ENCODE measurements at places on chromosomes 7 and 10.

GRCh38 chr7:57769958-57770357 is 320.0 kb downstream of the ZNF716 start:
- no peak for DNase-seq

DNA sequence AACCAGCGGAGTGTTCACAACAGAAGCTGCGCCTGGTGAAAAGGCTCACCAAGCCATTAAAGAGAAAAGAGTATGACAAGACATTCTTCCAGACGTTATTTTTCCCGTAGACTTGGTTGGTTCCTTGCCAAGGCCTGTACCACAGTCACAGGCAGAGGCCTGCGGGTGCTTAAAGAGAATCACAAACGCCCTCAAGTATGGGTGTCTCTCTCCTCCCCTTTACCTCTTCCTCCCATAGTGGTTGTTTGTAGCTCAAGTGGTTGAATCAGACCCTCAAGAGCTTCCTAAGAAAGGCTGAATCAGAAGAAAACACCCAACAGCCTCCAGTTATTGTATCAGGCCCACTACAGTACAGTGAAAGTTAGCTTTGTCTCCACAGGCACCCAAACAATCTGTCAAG is 169.0 kb downstream of the CREB5 start:
- no peak for DNase-seq

DNA sequence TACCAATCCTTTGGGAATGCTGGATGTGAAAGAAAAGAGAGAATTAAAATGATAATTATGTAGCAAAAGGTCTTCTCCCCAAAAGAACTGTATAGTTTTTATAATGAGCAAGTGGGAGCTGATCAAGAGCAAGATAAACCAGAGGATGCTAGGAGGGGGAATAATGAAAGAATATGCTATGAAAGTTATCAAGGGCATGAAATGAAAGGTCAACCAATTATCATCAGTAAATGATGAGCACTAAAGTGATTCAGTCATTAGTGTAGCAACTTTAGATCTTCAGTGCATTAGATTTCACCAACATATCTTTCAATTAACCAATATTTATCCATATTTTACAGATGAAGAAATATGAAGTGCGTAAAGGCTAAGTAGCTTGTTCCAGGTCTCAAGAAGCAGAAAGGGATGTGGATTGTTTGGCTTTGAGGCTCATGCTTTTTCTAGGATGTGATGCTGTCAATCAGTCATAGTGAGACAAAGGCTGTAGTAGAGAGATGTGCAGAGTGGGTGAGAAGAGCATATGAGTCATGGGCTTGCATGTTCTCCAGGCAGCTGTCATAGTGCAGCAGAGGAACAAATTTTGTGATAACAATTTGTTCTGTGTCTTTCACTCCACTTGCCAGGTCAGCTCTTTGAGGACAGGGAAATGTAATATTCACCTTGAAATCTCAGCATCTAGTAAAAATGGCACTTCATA is 5.7 kb upstream of the OR2F2 start:
- no peak for DNase-seq

DNA sequence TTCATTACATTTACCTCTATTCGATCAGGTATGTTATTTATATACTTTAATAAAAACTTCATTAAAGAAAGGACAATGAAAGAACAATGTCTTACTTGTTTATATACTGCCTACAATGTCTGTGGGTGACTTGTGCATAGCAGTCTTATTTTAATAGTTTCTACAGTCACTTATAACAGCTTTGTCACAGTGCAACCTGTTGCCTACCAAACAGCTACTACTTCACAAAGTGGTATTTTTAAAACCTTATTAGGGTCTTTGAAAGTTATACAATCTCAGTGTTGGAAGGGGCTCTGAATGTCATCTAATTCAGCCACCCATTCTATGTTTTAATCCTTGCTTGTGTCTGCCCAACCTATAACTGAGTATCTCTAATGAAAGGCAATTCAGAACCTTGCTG is 19.0 kb downstream of the MTPN start:
- DNase-seq, result no peak

DNA sequence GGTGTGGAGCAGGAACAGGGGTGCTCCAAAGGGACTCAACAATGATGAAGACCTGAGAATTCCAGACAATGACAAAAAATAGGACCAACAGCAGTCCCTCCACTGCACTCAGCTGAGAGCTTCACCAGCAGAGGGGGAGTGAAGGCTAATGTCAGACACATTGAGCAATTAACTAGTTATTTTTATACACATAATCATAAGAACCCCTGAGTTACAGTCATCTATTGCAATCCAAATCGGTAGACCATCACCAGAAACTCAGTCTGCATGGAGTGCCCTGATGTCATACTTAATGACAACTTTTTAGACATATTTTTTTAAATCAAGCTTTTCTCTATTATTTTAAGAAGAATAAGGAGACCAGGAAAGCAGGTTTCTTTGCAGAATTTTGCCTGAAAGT is 30.6 kb upstream of the IKZF1 start:
- DNase-seq, result no peak

DNA sequence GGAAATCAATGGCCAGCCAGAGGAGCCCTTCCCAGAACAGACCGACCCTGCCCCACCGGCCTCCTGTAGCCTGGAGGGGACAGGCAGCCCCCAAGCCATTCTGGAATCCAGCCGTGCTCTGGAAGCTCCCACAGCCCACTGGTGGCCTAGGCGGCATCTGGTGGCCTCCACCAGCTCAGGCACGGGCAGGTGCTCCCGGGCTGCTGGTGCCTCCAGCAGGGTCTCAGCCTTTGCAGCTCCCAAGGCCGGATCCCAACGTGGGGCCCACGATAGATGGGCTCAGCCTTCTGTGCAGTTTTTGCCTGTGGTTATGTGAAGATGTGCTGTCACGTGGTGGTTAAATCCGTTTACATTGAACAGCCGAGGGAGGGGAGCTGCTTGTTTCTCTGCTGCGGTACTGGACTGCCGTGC is 44.4 kb downstream of the JAKMIP3 start:
- no peak for DNase-seq

DNA sequence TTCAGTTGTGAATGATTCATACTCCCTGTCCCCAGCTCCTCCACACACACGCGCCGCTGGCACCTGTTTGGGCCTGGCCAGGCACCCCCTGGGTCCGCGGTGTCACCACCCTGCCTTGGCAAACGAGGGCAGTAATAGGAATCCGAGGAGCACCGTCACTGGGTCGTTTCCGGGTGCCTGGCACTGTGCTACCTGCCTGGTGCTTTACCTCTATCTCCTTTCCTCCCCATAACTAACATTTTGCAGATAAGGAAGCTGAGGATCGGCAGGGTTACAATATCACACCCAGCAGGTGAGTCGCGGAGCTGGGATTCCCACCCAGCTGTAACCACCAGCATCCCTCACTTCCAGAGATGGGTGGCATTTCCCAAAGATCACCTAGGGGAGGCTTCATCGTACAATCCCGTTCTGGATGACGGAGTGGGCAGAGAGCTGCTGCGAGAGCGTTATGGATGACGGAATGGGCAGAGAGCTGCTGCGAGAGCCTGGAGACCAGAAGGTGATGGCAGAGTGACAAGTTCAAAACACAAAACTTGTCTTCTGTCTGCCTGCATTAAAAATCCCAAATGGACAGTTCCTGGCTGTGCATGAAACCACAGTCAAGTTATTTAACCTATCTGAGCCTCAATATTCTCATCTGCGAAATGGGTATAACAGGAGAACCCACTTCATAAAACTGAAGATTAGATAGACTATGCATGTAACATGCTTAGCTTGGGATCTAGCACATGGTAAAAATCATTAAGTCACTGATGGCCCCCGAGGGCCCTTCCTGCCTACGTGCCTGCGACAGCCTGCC is 1.1 kb upstream of the HSPA12A start:
- no peak for DNase-seq

DNA sequence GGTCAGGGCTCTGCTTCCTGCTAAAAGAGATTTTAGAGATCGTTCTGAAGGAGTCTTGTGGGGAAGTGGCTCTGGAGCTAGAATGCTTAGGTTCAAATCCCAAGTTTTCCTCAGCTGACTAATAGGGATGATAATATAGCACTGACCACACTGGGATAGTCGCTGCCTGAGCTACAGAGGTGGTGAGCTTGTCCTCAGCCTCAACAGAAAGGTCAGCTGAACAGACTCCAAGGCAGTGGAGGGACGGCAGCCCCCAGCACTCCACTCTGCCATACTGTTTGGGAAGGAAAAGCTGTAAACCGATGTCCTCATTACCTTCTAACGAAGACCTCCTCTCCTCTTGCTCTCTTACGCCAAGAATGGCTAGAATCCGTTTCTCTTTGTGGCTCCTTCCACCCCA is 36.2 kb downstream of the KAT6B start:
- DNase-seq, result no peak

- no peak for DNase-seq
Observed at GRCh38 chr7:138926241-138926612, 55.0 kb downstream of the KIAA1549 start.

GRCh38 chr10:499991-500390 is 189.5 kb downstream of the DIP2C start:
- no peak for DNase-seq

DNA sequence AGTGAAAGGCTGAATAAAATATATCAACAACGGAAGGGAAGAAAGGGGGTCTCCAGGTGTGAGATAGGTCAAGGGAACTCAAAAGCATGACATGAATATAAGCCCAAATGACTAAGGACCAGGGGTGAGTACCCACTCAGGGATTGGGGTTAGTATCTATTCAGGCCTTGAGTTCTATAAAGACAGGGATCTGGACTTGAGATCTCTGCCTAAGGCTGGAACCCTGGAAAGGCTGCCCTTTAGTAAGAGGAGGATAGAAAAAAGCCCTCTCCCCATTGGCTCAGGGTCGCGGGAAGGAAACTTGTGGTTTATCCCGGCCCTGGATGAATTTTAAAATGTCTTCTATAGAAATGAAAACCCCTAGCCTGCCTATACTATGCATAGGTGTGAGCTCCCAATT is 2.4 kb upstream of the ITPRIP start:
- no peak for DNase-seq

- no peak for DNase-seq
Observed at GRCh38 chr7:139696552-139696951, 81.2 kb downstream of the HIPK2 start.

GRCh38 chr10:52368725-52369124 is 54.6 kb downstream of the DKK1 start:
- no peak for DNase-seq

GRCh38 chr10:1295756-1296480 is 239.7 kb downstream of the WDR37 start:
- no peak for DNase-seq

DNA sequence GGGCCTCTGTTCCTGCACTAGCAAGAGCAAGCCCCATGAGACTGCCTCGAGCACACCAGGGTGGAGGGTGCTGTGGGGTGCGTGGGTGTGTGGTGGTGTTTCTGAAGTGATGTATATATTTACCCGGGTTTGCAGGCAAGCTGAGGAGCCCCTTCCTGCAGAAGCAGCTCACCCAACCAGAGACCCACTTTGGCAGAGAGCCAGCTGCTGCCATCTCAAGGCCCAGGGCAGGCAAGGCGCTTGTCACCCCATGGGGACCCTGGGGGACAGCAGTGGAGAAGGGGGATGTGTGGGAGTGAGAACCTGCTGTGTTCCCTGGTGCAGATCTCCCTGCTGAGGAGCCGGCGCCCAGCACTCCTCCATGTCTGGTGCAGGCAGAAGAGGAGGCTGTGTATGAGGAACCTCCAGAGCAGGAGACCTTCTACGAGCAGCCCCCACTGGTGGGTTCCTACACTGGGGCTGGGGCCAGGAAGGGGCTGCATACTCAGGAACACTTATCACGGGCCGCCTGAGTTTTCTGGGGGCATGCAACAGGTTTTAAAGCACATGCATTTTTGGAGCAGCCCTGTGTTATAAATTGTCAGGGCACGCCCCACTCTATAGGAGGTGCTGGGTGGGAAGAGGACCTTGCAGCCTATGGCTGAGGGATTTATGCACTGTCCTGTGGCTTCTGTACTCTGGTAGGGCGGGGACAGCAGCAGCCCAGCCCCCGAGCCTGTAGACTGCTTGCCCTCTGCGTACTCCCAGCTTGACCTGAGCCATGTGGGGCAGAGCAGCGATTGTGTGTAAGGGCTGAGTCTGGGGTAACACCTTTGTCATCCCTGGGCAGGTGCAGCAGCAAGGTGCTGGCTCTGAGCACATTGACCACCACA is 5.9 kb downstream of the PGAM2 start:
- no peak for DNase-seq

DNA sequence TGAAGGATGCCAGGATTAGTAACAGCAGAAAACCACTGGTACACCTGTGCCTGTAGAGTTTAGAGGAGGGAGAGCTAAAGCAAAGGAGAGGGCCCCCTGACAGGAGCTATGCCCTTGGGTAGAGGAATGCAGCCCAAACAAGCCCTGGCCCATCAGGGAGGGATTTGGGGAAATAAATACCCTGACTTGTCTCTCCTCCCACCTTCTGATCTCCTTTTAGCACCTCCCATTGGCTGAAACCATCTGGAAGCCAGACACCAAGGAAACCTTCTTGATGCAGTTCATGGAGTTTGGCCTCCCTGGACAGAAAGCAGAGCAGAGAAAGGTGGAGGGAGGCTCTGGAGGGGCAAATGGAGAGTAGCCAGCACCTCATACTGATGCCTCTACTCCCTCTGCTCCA is 45.3 kb downstream of the ADRA2A start:
- DNase-seq, result no peak

- no peak for DNase-seq
Observed at GRCh38 chr7:151091431-151091830, 5.2 kb downstream of the AGAP3 start.

- DNase-seq, result no peak
Observed at GRCh38 chr10:11026773-11027172, 9.1 kb downstream of the CELF2 start.

DNA sequence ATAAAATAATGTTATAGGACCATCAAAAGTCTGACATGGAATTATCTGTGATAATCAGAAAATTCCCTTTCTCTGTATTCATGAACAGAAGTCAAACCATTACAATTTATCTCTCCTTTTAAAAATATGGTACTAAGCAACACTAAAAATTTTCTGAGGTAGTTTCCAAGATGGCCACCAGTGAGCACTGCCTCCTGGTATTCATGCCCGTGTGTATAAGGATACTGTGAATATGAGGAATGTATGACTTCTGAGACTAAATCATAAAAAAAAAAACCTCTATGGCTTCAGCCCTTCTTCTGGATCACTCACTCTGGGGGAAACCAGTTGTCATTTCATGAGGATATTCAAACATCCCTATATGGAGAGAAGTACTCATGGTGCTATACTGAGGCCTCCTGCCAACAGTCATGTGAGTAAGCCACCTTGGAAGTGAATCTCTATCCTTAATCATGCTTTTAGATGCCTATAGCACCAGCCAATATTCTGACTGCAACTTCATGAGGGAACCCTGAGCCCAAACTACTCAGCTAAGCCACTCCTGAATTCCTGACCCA is 41.1 kb downstream of the SIRT1 start:
- no peak for DNase-seq

DNA sequence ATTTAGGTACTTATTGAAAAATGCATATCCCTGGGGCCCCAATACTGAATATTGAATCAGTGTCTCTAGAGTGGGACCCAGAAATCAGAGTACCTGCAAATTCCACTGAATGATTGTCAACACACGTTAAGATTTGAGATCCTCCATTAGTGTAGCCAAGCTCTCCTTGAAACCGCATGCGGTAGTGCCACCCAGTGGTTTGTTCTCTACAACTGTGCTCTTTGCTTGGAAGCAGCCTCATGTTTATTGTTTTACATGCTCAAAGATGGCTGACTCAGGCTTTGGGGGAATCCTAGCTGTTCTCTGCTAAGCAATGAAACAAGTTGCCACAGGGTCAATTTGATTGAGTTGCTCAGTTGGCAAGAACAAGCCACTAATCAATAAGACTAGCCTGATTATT is 340.2 kb upstream of the CELF2 start:
- peak; percentile 37 for DNase-seq

- DNase-seq, result no peak
Observed at GRCh38 chr7:94829987-94830386, 77.4 kb upstream of the PPP1R9A start.

GRCh38 chr10:125683063-125683462 is at the start of gene TEX36:
Gene TEX36, minus strand, starts transcription at chr10:125683163. Its CDS starts 174 bp downstream, at chr10:125682989.
- DNase-seq, result no peak

All from NCI-H187 (cell line).